ENCODE measurements at places on chromosomes 13 and 19. TPM values are rescaled to one million over a fixed set of nuclear protein-coding genes. Genes with fewer than 3 reads are reported as not detected.

RYR1 gene
- 0.03 TPM for total RNA-seq

TPP2 gene
- total RNA-seq: 48.7 TPM

FCER2 gene
- total RNA-seq: not detected

ZNF266 gene
- total RNA-seq: 11.3 TPM
